Right renal pelvis (tissue), 4 donors: ENCODE measurements at places on chromosomes 2 and 18. TPM values are rescaled to one million over a fixed set of nuclear protein-coding genes. Genes with fewer than 3 reads are reported as not detected.

The ASIC4 gene
- 0.17 TPM for polyA plus RNA-seq

The CD28 gene
- polyA plus RNA-seq = 2.3 TPM

The VWA3B gene
- polyA plus RNA-seq = 0.67 TPM

The ANKRD12 gene
- 34.3 TPM for polyA plus RNA-seq

The TCF23 gene
- 0.46 TPM for polyA plus RNA-seq

The FZD7 gene
- 82.5 TPM for polyA plus RNA-seq

The RAX gene
- polyA plus RNA-seq = not detected

The ASAP2 gene
- 59.2 TPM for polyA plus RNA-seq

The DTNA gene
- 19.5 TPM for polyA plus RNA-seq

The SCN9A gene
- polyA plus RNA-seq = 1.6 TPM

The SCYGR5 gene
- polyA plus RNA-seq = not detected

The GAREM2 gene
- 6.7 TPM for polyA plus RNA-seq

The TMEM182 gene
- 8.4 TPM for polyA plus RNA-seq

The ELOA2 gene
- not detected for polyA plus RNA-seq

The CRYGC gene
- not detected for polyA plus RNA-seq

The RAB17 gene
- 11.5 TPM for polyA plus RNA-seq

The DNAJC5G gene
- 0.55 TPM for polyA plus RNA-seq

The KIF5C gene
- 7.8 TPM for polyA plus RNA-seq

The SERPINB3 gene
- polyA plus RNA-seq = 0.22 TPM

The IL1F10 gene
- not detected for polyA plus RNA-seq

The LRATD1 gene
- 24.0 TPM for polyA plus RNA-seq

The SPR gene
- polyA plus RNA-seq = 11.9 TPM

The ESCO1 gene
- 31.0 TPM for polyA plus RNA-seq

The GKN2 gene
- not detected for polyA plus RNA-seq

The FBLN7 gene
- polyA plus RNA-seq = 11.0 TPM

The SCG2 gene
- polyA plus RNA-seq = 0.61 TPM

The CABLES1 gene
- 25.1 TPM for polyA plus RNA-seq

The ARMC9 gene
- 24.7 TPM for polyA plus RNA-seq

The OLA1 gene
- 175 TPM for polyA plus RNA-seq

The CPLX4 gene
- polyA plus RNA-seq = 0.14 TPM

The NDC80 gene
- 24.3 TPM for polyA plus RNA-seq

The CXCR4 gene
- 53.4 TPM for polyA plus RNA-seq

The MAB21L4 gene
- polyA plus RNA-seq = 2.9 TPM
